H54 (cell line): ENCODE measurements at places on chromosomes 2 and 18.

DNA sequence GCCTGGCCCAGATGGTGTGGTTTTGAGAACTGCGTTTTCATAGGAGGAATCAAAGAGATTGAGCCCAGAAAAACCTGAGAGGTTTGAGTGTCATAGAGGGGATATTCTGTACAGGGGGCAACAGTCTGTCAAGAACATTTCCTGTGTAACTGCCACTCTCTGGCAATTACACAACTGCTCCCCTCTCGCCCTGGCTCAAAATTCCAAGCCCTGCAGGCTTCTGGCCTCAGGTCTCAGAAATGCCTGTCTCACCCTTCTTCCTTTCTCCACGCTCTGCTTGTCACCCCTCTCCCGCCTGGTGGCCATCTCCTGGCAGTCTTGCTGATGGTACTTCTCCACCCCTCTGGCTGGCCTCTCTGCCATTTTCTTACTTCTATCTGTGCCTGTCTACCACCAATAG, 4.0 kb downstream of the VAMP5 start:
- DNase-seq, result no peak

GRCh38 chr18:46073474-46074331, 1.6 kb upstream of the PSTPIP2 start:
- no peak for DNase-seq

- DNase-seq, result no peak
Observed at GRCh38 chr2:3742743-3743508, 39.6 kb downstream of the DCDC2C start.

DNA sequence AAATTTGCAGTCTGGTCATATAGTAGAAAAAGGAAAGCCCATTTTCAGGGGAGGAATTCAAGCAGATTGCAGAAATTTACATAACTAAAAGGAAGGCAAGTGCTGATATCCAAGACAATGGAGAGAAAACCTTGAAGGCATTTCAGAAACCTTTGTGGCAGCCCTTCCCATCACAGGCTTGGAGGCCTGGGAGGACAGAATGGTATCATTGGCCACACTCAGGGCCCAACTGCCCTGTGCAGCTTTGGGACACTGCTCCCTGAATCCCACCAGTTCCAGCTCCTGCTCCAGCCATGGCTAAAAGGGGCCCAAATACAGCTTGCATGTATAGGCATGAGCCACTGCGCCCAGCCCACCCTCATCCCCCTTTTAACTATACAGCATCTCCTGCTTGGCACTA, 81.1 kb upstream of the NYAP2 start:
- DNase-seq, result no peak

- DNase-seq, result no peak
Observed at GRCh38 chr2:68737711-68738110, 3.1 kb downstream of the ARHGAP25 start.

DNA sequence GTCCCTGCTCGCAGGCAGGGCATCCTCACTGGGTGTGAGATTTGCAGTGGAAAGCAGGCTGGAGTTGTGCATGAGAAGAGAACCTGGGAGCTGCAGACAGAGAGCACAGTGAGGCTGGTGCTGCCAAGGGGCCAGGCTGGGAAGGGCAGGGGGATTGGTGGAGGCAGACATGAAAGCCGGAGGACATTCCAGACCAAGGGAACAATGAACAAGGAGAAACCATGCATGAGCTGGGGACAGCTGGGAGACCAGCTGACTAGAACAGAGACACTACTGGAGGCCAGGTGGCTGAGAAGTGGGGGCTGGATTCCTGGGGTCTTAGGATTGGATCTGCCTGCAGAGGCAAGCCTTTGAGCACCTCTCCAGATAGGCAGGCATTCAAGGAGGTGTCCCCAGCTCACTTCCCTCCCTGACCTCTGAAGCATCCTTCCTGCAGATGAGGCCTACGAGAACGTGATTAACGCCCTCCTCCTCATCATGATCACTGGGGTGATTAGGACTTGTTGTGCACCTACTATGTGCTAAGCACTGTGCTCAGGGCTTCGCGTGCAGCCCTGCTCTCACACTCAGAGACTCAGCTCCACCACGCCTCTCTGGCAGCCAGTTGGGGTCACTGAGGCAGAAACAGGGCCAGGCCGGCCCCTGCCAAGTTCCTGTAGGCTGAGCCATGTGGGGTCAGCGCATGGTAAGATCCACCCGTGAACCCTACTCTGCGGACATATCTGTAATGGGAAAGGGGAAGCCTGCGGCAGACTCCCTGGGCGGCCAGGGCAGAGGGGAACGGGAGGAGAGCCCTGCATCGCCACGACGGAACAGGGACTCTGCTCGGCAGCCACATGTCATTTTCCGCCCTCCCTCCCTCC, 74.8 kb upstream of the SLC66A3 start:
- no peak for DNase-seq

DNA sequence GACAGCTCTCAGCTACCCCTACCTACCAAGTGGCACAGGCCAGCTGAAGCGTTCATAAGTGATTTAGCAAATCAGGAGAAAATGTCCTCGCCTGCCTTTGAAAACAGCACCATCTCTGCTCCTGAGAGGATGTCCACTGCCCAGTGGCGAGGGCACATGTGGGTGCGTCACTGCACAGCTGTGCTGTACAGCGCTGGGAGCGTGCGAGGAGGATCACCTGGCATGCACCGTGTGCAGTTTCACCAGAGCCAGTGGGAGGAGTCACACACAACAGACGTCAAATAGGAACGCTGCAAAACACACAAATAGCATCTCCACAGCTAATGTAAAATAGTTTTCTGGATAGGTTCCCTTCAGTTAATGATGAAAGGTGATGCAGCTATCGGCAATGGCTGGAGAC, 154.1 kb downstream of the HDAC4 start:
- DNase-seq, result no peak

GRCh38 chr2:163123526-163123925, 285.0 kb upstream of the KCNH7 start:
- no peak for DNase-seq

DNA sequence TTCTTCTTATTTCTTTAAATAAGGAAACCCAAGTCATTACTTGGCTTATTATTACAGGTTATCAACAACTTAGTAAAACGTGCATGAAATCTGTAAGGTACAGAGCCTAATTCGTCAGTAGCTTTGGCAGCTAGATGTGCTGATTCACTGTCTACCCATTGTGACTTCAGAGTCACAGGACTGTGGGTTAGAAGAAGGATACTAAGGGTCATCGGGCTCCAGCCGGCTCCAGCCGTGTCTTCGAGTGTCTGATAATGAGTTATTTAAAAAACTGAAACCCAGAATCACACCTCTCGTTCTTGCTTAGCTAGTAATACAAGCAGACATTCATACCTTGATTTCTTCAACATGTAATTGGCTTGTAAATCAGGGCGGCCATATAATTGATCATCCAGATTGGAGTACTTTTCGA, 170.5 kb downstream of the FMNL2 start:
- DNase-seq, result no peak
